ENCODE measurements at places on chromosomes 2 and 18.

DNA sequence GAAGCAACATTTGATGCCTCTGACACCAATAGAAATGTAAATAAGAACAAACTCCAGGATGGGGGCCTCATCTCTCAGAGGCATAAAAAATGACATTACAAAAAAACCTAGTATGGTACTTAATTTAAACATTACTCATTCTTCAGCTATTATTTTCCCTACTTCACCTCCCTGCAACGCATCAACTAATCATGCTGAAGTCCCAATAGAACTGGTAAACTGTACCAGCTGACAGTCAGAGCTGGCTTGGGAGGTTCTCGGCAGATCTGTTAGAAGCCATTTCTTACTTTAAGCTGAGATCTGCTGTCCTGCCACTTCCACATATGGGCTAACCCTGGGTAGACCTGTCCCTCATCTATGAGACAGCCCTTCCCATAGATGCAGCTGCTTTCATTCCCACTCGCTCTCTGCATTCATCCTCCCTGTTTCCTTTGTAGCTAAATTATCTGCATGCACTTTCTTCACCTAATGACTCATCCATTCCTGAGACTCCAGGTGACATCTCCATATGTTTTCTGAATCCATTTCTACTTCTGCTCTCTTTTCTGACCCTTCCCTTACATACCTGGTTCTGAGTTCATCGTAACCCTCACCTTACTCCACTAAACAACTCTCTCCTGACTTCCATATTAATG, 108.1 kb downstream of the AOX1 start:
- no peak for DNase-seq

- DNase-seq: no peak
Observed at GRCh38 chr2:31070339-31071125, 67.7 kb downstream of the GALNT14 start.

DNA sequence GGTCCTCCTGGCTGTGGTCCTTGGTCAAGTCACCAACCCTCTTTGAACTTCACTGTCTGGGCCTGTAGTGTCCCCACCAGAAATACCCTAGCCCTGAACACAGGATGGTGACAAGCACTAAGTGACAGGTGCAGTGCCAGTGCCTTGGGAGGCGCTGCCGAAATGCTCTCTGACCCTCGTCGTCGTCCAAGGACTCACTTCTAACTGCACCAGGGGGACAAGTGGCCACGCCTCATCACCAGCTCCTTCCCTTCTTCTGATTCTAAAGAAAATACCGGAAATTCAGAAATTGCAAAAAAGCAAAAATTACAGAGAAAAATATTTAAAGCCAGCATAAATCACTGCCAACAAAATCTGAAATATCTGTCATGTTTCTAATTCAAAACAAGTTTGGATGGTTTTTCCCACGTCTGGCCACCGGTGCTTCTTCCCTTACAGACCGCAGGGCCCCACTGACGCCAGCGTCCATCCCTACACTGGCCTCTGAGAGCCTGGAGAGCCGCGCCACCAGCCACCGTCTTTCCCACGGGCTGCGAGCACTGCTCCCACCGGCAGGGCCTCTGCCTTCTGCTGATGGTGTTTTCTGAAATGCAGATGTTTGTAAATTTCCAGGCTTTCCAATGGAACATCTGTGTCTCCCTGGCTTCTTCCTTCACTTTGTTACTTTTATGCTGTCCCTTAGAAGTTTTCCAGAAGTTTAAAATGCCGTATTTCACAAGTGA, 37.4 kb upstream of the GPC1 start:
- DNase-seq: no peak

DNA sequence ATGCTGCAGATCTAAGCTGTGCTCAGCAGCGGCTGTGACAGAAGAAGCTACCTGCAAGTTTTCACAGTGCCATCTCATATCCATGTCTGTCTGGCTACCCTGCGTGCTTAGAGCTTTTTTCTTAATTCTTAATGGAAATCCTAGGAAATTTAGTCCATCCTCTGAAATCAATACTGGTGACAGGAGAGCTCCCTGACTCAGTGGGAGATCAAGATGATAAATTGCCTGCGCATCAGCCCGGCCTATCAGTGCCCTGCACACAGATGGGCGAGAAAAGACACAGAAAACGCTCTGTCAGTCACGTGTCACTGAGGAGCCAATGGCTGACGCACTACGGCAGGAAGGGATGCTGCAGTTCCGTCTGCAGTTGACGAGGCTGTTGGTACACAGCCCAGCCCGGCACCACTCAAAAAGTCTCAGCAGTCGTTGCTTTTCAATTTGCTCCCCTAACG, 819.6 kb upstream of the FSHR start:
- DNase-seq: peak; percentile 0

DNA sequence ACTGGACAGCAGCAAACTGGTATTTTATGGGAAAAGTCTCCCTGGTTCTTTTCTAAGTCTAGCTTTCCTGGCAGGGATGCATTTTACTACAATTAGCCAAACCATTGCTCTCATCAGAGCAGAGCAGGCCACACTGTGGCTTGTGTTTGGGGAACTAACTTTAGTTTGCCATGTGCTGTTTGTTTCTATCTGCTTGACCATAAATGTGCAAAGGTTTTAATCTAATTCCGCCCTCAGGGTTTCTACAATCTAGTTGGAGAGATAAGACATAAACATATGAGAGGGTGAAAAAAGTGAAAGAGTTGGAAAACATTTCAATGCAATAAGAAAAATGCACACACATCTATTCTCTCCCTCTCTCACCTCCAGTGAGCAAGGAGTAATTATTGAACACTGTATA, 86.9 kb upstream of the MAPK4 start:
- DNase-seq: no peak

- no peak for DNase-seq
Observed at GRCh38 chr2:26934335-26934724, 36.1 kb upstream of the MAPRE3 start.

DNA sequence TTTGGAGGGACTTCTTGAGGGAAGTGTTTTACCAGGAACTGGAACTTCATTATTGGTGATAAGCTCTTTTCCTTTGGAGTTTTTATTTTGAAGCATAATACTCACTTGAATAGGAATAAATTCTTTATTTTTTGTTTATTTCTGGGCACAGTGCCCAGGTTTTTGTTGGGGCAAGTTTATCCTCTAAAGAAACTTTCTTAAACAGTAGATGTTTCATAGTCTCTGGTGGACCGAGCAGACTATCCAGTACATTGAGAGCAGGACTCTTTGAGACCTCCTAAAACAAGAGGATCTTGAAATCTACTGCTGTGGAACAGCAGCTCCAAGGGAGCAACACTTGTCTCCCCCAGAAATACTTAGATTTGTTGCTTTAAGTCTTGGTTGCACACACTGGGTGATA, 109.4 kb downstream of the PARD3B start:
- DNase-seq: no peak

- DNase-seq: no peak
Observed at GRCh38 chr2:2389215-2389614, 58.1 kb upstream of the MYT1L start.

- no peak for DNase-seq
Observed at GRCh38 chr2:206375956-206376355, 67.4 kb upstream of the ADAM23 start.

DNA sequence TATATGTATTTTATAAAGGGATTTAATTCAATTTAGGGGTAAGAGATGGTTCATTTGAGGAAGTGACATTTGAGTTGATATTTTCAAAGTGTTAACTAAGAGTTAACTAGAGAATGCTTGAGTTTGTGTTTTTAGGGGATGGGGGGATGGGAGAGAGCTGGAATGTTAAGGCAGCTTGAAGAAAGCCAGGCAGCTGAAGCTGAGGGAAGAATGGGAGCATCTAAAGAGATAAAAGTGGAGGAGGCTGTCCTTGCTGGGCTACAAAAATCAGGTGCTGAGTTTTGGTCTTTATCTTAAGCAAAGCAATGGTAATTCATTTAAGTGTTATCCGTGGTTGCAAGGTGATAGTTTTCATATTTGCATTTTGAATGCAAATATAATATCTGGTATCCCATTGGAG, 9.2 kb downstream of the CHST9 start:
- no peak for DNase-seq

DNA sequence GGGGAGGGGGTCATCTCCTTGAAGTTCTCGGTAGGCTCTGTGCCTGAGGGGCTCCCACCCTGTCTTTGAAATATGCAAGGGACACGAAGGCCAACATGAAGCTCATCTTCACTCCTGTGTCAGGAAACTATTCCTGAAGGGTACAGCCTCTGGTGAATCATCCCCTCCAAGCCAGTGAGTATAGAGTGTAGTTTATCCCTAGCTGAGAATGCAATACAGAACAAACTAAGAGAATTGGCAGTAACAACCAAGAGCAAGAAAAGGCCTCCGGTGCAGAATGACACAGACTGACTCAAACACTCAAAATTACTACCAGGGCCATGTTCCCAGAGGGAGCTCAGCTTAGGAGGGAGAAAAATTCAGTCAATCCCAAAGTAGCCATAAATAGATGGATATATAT, 413.3 kb downstream of the BCL11A start:
- DNase-seq: no peak

GRCh38 chr18:27713037-27713737, 463.7 kb downstream of the CDH2 start:
- no peak for DNase-seq

DNA sequence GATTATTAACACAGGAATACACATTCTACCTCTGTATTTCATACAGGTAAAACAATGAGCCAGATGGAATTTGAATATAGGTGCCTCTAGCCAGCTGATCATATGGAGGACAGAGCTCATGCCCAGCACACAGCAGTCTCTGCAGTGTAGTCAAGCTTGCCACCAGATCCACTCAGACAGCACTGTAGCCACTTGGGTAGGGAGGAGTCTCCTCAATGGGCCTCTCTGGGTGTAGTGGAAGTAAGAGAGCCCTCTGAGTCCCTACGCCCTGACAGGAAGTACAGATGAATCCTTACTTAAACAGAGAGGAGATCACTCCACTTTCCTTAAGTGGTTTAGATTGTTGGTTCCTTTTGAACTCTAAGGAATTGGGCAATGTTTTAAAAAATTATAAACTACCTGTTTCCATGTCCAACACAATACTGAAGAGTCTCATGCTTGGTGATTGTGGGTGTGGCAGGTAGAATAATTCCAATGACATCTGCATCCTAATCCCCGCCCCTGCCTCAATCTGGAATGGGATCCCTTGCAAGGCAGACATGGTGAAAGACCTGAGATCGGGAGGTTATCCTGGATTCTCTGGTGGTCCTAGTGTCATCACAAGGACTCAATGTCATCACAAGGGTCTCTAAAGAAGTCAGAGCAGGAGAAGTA, 23.0 kb upstream of the TMEM200C start:
- no peak for DNase-seq

- no peak for DNase-seq
Observed at GRCh38 chr2:31170071-31170698, 31.9 kb upstream of the GALNT14 start.

DNA sequence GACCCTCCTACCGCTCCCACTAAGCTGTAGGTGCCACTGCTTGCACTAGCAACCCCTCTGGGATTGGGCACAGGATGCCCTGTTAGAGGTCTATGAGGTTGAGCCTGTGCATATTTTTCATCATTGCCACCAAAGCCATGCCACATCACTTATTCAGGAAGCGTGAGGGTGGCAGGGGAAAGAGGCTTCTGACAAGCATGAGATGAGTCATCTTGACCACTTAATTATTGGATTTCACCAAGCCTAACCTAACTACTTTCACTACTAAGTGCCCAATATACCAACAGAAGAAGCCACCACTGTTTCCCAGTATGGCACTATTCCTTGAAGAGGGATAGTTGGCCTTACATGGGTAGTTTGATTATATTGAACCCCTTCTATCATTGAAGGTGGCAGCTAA, 181.3 kb upstream of the EPHA4 start:
- no peak for DNase-seq

- no peak for DNase-seq
Observed at GRCh38 chr18:79873449-79874110, 75.8 kb downstream of the KCNG2 start.

DNA sequence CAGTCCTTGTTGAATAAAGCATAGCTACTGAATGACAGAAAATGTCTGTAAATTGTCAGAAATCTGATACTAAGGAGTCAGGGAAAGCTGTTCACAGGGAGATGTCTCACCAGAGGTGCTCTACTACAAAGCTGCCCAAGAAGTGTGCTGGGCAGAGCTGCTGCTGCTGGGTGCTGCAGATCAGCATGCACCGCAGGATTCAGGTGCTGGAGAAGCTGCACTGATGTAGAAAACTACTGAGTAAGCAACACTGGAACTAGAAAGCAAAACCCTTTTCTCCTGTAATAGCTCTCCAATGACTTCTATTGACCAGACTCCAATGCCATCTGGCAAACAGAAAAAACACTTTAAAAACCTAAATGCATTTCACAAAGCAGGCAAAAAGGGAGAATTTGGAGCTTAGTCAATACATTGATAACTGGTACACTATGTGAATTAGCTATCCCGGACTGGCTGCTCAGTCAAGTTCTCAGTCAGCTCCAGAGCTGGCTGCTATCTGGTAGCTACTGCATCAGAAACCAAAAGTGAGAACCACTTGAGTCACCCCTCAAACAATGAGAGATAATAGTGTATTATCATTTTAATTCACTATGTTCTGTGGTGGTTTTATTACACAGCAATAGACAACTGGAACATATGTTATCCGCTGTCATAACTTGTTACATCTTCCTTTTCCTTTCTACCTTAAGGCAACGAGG, 493.1 kb downstream of the CPS1 start:
- no peak for DNase-seq

GRCh38 chr18:64717026-64717425, 568.1 kb upstream of the LINC00305 start:
- no peak for DNase-seq

GRCh38 chr2:180907731-180908130, 72.7 kb upstream of the UBE2E3 start:
- no peak for DNase-seq

GRCh38 chr2:168278424-168278888, 31.1 kb upstream of the STK39 start:
- no peak for DNase-seq

GRCh38 chr2:164719996-164720941, 99.0 kb upstream of the GRB14 start:
- no peak for DNase-seq

- no peak for DNase-seq
Observed at GRCh38 chr2:2757764-2758163, 426.7 kb upstream of the MYT1L start.

- no peak for DNase-seq
Observed at GRCh38 chr2:39020383-39020782, 100.5 kb downstream of the SOS1 start.

DNA sequence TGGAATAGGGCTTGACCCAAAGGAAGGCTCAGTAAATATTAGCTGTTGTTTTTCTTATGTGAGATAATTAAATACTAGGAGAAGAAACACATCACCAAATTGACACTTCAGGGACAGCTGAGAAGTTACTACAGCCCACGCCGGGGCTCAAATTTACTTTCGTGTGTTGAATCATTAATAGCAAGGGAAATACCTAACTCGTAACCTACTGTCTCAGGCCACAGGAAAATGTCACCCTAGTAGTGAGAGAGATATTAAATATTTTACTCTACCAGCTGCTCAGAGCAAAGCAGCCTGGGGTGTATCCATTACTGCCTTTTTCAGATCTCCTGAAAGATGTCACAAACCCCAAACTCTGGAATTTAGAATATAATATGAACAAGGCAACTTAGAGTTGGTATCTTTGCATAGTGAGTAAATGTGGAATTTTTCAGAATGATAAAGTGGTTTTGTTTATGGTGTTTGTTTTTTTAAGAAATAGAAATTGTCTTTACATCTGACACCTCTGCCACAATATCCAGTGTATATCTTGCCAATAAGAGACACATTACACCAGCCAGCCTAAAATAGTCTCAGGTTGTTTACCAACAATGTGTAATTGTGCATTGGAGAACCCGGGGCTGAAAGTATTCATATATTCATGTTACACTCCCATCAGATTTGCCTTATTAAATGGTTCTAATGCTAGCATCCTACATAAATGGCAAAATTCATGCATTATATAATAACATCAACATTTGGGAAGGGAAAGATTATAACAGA, 48.4 kb downstream of the ATP8B1 start:
- DNase-seq: no peak

- DNase-seq: no peak
Observed at GRCh38 chr2:10520154-10520553, 72.0 kb upstream of the ODC1 start.
